G401 (cell line): ENCODE measurements at places on chromosomes 7 and 10. TPM values are rescaled to one million over a fixed set of nuclear protein-coding genes. Genes with fewer than 3 reads are reported as not detected.

The CPA2 gene
- total RNA-seq = not detected in 2 replicates

The SHH gene
- not detected in 2 replicates for total RNA-seq

DNA sequence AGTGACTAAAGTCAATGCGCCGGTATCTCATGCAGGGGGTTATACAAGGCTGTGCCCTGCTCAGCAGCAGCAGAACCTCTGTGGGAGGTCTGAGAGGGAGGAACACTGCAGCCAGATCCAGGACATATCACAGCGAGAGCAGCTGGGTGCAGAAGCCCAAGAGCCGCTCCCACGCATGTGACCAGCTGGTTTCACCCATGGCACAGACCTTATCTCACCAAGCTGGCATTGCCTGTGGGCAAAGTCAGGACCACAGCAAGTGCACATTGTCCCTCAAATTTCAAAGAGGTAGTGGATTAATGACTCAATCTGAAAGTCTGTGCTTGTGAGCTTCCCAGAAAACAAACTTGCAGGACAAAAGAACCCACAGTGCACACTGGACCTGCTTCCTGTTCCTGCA, 31.6 kb upstream of the AKR1C1 start:
- peak; percentile 3 for DNase-seq

GRCh38 chr10:107159871-107160270, 4.6 kb downstream of the SORCS1 start:
- no peak for DNase-seq

GRCh38 chr7:138074121-138074520, 2.1 kb upstream of the AKR1D1 start:
- no peak for DNase-seq

The OR2A42 gene
- not detected in 2 replicates for total RNA-seq

GRCh38 chr7:140724706-140725105, 28.2 kb downstream of the NDUFB2 start:
- no peak for DNase-seq

GRCh38 chr10:103549349-103549685, 55.8 kb downstream of the NEURL1 start:
- no peak for DNase-seq

- DNase-seq = no peak
Observed at GRCh38 chr7:98369726-98370125, 31.2 kb downstream of the BAIAP2L1 start.

GRCh38 chr7:2554661-2555111, 638 bp downstream of the BRAT1 start:
- DNase-seq = no peak

- no peak for DNase-seq
Observed at GRCh38 chr7:81004098-81004497, 85.2 kb upstream of the SEMA3C start.
